Activated CD4-positive, CD25-positive, alpha-beta regulatory T cell treated with anti-CD3 and anti-CD28 coated beads, Interleukin-2, amount 50 U/mL, for 72 hours (primary cell): ENCODE measurements at places on chromosomes 5 and 9.

- no peak for DNase-seq
Measured at GRCh38 chr5:36366883-36367282, 65.2 kb upstream of the RANBP3L start.

GRCh38 chr5:81854915-81855314 lies 104.0 kb upstream of the SSBP2 start:
- DNase-seq: no peak

DNA sequence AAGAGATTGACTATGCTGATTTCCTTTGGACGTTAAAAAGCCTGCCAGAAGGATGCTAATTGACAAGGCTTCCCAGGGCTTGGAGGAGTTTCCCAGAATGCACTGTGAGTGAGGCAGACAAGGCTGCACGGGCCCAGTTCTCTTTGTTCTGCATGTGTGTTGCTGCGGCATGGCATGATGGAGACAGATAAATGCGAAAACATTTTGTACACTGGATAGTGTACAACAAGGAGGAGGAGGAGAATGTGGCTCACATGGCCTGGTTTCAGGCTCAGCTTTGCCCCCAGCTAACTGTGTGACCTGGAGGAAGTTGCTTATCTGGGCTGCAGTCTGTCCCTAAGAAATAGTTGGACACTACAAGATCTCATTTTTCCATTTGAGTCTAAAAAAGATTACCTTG lies 135.5 kb upstream of the CPEB4 start:
- no peak for DNase-seq

- no peak for DNase-seq
Measured at GRCh38 chr9:109408759-109409462, 88.1 kb upstream of the EPB41L4B start.

GRCh38 chr9:130473566-130473965 lies 28.8 kb downstream of the ASS1 start:
- DNase-seq: no peak

DNA sequence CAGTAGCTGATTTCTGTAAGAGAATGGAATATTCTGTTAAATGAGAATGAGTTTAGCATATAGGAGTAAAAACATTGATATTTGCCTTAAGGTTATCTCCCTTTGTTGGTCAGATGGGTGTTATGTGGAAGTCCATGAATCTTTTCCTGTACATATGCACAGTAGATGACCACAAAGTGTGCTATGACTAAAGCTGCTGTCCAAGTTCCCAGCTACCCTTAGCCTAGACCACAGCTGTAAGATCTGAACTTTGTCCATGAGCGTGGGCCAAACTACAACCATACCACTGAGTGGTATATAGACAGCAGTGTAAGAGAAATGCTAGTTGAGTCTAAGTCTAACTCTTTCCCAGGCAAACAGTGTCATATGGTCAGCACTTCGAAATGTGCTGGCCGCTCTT lies 48.8 kb downstream of the CD180 start:
- no peak for DNase-seq

GRCh38 chr5:54226215-54226614 lies 84.2 kb downstream of the ARL15 start:
- DNase-seq: no peak

DNA sequence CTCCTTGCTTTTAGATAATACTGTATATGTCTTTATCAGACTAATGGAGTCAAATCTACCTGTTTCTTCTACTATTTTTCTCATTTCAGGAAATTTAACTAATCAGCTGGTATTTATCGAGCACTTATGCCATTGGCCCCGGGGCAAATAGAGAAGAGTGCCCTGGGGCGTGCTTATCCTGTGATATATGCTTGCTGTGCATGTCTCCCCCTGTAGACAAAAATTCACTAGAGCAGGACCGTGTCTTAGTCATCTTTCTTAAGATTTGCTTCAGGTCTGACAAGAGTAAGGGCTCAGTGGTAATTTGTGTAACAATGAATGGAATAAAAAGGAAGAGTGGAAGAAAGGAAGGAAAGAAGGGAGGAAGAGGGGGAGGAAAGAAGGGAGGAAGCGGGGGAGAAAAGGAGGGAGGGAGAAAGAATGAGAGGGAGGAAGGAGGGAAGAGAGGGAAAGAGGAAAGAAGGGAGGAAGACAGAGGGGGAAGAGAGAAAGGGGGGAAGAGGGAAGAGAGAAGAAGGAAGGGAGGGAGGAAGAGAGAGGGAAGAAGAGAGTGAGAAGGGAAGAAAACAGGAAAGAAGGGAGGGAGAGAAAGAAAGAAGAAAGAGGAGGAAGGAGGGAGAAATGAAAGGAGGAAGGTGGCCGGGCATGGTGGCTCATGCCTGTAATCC lies 295.7 kb upstream of the PANK3 start:
- no peak for DNase-seq

- no peak for DNase-seq
Measured at GRCh38 chr5:173864126-173865050, 23.8 kb upstream of the CPEB4 start.

GRCh38 chr5:111530298-111530740 lies 18.0 kb upstream of the STARD4 start:
- peak; percentile 69 for DNase-seq
